Fibroblast of upper back skin (primary cell): ENCODE measurements at places on chromosomes 4 and X.

GRCh38 chr4:163474027-163474426 is 473 bp upstream of the TKTL2 start:
- no peak for DNase-seq

GRCh38 chr4:157840034-157840433 is 332.8 kb downstream of the GASK1B start:
- no peak for DNase-seq

GRCh38 chrX:116194649-116195048 is 24.1 kb downstream of the AGTR2 start:
- no peak for DNase-seq

DNA sequence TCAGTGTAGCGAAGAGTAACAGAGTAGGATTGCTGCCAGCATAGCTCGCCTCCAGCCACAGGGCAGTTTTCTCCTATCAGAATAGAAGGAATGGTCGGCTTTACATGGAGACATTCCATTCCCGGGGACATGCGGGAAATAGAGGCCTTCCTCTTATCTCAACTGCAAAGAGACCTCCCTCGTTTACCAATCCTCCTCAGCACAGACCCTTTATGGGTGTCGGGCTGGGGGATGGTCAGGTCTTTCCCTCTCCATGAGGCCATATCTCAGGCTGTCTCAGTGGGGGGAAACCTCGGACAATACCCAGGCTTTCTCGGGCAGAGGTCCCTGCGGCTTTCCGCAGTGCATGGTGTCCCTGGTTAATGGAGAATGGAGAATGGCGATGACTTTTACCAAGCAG is 285.0 kb downstream of the ASMT start:
- no peak for DNase-seq

- DNase-seq: no peak
Measured at GRCh38 chrX:94216738-94217137, 542.7 kb downstream of the FAM133A start.

- no peak for DNase-seq
Measured at GRCh38 chr4:36140421-36140820, 103.9 kb downstream of the ARAP2 start.

DNA sequence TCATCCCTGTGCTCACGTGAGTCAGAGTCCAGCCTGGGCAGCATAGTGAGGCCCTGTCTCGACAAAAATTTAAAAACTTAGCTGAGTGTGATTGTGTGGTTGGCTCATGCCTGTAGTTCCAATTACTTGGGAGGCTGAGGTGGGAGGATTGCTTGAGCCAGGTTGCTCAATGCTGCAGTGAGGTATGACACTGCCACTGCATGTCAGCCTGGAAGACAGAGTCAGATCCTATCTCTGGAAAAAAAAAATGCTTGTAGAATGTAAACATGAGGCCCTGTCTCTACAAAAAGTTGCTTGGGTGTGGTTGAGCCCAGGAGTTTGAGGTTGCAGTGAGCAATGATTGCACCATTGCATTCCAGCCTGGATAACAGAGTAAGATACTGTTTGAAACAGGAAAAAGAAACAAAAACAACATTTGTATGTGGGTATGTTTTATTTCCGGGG is 11.3 kb upstream of the YTHDC1 start:
- DNase-seq: peak; percentile 26

DNA sequence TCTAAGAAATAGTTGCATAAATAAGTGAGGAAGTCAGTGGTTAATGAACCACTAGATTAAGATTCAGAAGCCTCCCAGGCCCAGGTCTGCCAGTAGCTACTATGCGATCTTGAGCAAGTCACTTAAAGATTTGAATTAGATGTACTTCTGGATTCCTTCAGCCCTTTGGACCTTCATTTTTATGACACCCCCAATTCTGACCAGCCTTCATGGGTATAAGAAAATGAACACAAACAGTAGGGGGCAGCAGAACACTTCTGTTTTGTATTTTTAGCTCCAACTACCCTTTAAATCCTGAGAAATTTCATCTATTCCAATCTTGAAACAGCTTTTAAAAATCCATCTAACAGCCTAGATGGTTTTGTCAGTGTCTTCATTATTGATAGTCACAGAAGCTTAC is 19.0 kb downstream of the TMEM47 start:
- peak; percentile 46 for DNase-seq

- DNase-seq: peak; percentile 0
Measured at GRCh38 chrX:28273736-28274135, 292.5 kb upstream of the DCAF8L1 start.

- no peak for DNase-seq
Measured at GRCh38 chr4:95017305-95018064, 259.7 kb downstream of the BMPR1B start.

GRCh38 chr4:72325215-72325614 is 243.8 kb downstream of the ADAMTS3 start:
- peak; percentile 21 for DNase-seq

- DNase-seq: peak; percentile 2
Measured at GRCh38 chr4:32847461-32847860, 2127.3 kb downstream of the PCDH7 start.

GRCh38 chr4:135838889-135839288 is 1637.3 kb upstream of the PABPC4L start:
- DNase-seq: no peak

GRCh38 chrX:148785256-148785655 is 284.8 kb downstream of the AFF2 start:
- DNase-seq: no peak

- peak; percentile 1 for DNase-seq
Measured at GRCh38 chr4:58163156-58163555, 1053.0 kb upstream of the IGFBP7 start.

- DNase-seq: peak; percentile 81
Measured at GRCh38 chrX:74421036-74421739, at the start of gene SLC16A2. Gene SLC16A2, plus strand, starts transcription at chrX:74421493. Its CDS starts 145 bp downstream, at chrX:74421638.

DNA sequence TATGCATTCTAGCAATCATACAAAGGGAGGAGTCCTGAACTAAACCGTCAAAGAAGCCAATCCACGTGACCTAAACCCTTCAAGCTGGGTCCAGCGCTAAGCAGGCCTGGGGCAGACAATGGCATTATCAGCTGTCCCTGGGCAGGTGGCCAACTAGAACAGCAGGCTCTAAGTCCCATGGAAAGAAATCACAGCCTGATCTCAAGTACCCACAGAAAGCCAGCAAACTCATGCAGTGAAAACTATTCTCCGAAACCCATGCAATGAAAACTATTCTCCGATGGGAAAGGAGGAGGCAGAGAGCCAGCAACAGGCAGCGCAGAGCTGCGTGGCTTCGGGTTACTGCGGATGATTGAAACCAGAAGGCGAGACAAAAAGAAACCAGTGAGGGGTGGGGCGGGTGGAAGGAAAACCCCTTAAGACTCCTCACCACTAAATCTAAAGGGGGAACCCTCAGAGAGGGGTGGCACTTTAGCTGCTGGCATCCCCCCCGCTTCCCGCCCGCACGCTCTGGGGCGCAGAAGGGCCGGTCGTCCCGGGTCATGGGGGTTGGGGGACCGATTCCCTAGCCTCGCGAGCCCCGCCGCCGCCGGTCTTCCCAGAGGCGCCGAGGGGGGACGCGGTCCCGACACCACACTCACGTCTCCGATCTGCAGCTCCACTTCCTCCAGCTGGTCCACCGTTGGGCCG is 567 bp downstream of the C4orf46 start:
- peak; percentile 81 for DNase-seq

DNA sequence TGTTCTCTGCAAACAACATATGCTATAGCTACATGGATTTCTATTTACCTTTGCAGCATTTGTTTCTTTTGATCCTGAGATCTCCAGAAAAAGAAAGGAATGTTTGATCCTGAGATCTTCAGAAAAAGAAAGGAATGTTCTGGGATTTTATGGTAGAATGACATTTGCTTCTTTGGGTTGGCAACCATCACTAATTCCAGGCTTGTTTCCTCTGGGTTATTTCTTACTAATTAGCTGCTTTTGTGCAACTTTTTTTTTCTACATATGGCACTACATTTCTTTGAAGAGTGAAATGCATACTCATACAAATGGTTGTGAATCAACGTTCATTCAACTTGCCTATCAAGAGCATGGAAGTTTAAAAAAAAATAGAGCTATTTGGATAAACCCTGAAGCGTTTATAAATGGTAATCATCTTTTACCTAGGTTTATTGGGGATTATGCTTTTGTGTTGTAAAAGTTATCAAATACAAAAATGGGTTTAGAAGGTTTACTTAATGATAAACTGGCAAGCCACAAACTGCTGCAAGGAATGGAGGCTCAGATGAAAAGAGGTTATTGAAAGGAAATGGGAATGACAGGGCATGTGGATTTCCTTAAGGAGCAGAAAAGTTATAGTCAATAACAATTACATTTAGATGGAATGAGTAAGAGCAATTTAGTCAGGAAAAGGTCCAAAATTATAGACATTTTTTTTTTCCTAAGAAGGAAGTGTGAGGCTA is 95.6 kb upstream of the PCDH18 start:
- DNase-seq: peak; percentile 22

GRCh38 chr4:53614591-53614990 is 23.3 kb upstream of the LNX1 start:
- no peak for DNase-seq

GRCh38 chrX:30027636-30028035 is 187.7 kb upstream of the MAGEB2 start:
- DNase-seq: no peak

DNA sequence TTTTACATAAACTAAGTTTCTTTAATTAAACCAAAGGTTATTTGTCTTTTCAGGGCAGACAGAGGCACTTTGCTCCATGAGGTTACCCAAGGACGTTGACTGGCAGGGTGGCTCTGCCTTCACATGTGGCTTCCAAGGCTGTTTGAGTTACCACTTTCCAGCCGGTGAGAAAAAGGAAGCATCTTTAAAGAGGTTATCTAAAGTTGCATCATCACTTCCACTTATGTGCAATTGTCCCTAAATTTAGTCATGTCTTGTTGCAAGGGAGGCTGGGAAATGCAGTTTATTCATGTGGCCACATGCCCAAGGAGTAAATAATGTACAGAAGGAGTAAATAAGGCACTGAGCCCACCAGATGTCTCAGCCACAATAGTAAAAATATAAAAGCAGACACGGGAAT is 29.0 kb upstream of the RAP1GDS1 start:
- peak; percentile 3 for DNase-seq

GRCh38 chr4:98577956-98578355 is 80.5 kb downstream of the TSPAN5 start:
- DNase-seq: peak; percentile 29

GRCh38 chrX:12548341-12548740 is 242.9 kb upstream of the PRPS2 start:
- DNase-seq: no peak

DNA sequence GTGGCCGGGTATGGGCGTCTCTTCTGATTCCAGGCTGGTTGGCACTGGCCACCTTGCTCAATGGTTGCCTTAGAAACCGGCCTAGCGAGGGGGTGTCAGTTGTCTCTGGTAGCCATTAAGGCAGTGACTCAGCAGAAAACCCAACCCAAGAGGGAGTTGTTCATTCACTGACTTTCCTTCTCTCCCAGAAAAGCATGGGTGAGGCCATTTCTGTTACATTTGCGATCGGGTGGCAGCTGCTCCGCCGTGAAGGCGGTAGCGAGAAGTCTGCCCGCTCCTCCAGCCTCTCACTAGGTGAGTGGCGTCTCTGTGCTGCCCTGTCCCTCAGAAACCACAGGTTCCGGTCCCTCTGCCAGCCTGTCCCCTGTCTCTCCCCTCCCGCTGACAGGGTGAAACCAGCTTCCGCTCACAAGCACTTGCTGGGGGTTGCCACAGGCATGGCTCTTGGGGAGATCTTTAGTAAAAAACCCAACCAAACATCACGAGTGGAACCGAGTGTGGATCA is 17.4 kb downstream of the IRAK1 start:
- peak; percentile 66 for DNase-seq
